ENCODE measurements at places on chromosomes 1 and 21.

- no peak for DNase-seq
These were observed 77.3 kb upstream of the AKT3 start for GRCh38 chr1:243927381-243927780.

- no peak for DNase-seq
These were observed 10.8 kb upstream of the TMEM52 start for GRCh38 chr1:1929639-1930545.

- DNase-seq: no peak
These were observed 9.5 kb upstream of the SLFNL1 start for GRCh38 chr1:41030872-41031616.

- no peak for DNase-seq
These were observed 85.8 kb downstream of the RGS21 start for GRCh38 chr1:192402571-192402970.

GRCh38 chr1:102879439-102879993 is 228.8 kb downstream of the COL11A1 start:
- DNase-seq: peak; percentile 83

- no peak for DNase-seq
These were observed 25.2 kb downstream of the KIFAP3 start for GRCh38 chr1:170049176-170049800.

GRCh38 chr1:94514095-94514727 is 27.3 kb downstream of the F3 start:
- DNase-seq: no peak

DNA sequence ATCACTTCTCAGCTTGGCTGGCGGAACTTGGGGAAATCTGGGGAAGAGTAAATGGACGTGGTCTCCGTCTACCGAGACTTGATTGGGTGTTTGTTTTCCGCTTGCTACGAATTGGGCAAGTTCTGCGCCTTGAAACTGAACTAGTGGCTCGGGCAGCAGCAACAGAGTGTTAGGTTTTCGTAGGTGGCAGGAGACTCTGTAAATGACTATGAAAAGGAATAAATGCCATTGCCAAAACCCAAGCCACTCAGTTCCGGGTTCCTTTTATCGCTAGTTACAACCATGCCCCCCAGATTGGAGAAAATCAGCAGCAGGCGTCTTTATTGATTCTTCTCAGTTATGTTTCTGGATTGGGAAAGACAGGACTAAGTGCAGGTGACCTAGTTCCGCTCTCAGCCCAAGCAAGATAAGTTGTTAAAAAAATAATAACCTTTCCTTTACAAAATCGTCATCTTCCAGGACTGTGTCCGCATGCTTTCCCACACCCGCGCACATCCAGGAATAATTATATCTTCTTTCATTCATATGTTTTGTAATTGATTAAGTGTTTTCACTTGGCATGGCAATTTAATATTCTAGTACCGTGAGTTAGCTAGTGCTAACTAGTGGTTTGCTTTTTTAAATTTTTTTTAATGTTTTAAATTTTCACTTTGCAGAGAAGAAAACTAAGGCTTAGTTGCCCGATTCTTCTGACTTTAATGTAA is 3.4 kb downstream of the LHX9 start:
- DNase-seq: no peak

- no peak for DNase-seq
These were observed 102.2 kb downstream of the CASZ1 start for GRCh38 chr1:10694274-10694632.

DNA sequence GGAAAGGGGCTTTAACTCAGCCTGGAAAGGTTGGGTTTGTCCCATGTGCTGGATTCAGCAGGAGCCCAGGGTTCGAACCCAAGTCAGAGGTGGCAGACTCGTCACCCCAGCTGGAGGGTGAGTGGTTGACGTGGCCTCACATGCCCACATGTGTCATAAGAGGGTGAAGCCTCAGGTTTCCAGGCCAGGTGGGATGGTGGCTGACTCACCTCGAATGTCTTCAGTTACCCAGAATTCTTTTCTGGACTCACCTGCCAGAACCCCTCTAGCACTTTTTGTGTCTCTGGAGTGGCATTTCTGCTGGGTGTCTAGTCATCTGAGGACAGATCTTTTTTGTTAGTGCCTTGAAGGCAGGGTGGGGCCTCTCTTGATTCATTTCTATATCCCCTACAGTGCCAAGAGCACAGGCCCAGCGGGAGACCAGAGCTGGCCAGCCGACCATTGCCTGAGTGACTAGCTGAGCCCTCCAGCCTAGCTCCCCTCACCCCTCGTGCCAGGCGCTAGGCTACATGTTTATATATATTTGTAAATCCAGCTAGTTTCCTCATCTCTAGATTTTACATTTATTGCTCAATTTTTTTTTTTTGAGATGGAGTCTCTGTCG is 28.1 kb downstream of the IL6R start:
- peak; percentile 12 for DNase-seq

DNA sequence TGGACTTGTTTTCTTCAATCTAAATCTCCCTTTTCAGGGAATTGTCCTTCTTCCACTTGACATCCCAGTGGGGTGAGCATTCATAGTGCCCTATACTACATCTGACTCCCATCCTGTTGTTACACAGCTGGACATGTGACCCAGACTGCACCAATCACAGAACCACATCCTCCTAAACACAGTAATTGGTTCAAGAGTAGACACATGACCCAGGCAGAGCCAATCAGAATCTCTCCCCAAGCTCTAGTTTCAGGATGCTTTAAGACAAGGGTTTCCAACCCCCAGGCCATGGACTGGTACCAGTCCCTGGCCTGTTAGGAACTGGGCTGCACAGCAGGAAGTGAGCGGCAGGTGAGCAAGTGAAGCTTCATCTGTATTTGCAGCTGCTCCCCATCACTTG is 5.6 kb upstream of the DDOST start:
- DNase-seq: no peak

- peak; percentile 88 for DNase-seq
These were observed 6.3 kb upstream of the TNNT2 start for GRCh38 chr1:201383647-201384405.

DNA sequence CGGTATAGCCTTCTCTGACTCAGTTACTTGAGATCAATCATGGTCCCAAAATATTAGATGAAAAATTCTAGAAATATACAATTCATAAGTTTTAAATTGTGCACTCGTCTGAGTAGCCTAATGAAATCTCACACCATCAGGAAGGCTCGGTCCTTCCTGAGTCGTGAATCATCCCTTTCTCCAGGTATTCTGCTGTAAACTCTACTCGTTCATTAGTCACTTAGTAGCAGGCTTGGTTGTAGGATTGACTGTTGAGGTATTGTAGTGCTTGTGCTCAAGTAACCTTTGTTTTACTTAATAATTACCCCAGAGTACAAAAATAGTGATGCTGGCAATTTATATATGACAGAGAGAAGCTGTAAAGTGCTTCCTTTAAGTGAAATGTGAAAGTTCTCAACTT is 238.7 kb downstream of the OLFM3 start:
- no peak for DNase-seq

DNA sequence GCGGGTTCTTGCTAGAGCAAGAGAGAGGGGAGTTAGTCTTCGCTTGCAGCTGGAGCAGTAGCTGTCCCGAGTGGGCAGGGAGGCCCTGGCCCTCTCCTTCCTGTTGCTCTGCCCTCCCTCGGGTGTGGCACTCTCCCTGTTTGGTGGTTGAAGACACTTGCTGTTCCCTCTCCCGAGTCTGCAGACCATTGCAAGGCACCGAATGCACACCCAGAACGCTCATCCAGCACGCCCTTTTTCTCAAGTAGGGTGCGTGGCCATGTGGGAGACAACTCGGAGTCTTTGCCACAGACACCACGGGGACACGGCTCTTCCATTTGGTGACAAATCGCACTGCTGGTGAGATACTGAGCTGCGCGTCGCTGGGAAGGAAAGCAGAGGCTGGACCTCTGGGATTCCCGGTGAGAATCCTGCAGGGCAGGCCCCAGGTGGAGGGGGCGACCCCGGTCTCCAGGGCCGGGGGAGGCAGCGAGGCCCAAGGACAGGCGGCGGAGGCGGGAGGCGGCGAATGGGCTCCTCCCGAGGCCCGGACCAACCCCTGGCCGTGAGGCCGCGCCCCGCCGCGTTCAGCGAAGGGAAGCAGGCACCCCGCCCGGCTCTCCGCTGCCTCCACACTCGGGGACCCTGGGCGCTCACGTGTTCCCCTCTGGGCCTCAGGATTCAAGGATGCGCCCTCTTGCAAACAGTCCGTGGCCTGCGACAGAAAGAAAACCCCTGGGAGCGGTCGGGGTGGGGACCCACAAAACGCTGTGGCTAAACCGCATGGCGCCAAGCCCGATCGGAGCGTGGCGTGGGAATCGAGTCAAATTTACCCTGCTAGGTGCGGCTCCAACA is 10.4 kb upstream of the TMEM200B start:
- no peak for DNase-seq

GRCh38 chr21:36587388-36587787 is 107.5 kb upstream of the CLDN14 start:
- no peak for DNase-seq

- DNase-seq: no peak
These were observed 65.5 kb downstream of the RNF187 start for GRCh38 chr1:228552596-228553176.

DNA sequence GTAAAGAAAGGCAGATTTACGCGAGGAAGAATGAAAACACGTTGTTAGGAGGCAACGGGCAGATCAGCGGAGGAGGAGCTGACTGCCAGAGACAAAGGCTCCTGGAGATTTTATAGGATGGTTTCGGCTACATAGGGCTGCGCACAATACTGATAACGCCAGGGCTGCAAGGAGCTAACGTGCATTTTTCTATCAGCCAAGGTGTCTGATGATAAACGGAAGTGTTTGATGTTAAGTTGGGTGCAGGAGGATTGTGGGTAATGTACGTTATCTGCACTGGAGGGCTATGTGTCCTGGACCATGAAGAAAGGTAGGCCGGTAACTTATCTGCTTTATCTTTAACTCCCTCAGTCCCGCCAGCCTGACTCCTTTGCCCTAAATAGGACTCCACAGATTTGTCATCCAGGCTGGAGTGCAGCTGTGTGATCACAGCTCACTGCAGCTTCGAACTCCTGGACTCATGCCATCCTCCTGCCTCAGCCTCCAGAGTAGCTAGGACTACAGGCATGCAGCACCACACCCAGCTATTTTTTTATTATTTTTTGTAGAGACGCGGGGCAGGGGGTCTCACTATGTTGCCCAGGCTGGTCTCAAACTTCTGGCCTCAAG is 29.6 kb downstream of the SETD4 start:
- peak; percentile 38 for DNase-seq

- no peak for DNase-seq
These were observed 72.9 kb upstream of the CDC42BPA start for GRCh38 chr1:227391211-227391610.

DNA sequence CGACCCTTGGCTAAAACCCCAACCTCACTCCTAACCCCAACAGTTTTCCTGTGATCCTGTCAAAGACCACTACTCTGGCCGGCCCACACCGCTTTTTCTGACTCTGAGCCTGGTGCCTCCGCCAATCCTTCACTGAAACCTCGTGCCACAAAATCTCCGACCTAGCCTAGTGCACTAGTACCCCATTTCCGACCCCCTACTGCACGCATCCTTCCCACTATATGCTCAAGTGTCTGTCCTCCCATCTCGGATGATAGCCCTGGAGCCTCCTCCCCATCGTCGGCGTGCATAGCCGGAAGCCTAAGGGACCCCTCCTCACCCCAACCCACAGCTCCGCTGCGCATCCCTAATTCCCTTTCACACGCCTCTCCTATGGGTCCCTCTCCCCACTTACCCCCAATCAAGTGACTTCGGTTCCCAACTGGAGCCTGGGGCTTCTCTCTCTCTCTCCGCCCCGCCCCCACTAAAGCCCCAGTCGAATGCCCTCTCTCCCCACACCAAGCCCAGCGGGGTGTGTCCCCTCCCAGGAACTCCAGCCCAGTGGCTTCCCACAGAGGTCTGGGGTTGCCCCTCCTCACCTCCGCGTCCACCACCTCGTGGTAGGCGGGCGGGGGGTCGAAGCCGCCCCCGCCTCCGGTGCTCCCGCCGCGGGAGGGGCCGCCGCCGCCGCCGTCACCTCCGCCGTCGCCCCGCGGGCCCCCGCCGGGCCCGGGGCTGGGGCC is 791 bp downstream of the USP24 start:
- DNase-seq: no peak

DNA sequence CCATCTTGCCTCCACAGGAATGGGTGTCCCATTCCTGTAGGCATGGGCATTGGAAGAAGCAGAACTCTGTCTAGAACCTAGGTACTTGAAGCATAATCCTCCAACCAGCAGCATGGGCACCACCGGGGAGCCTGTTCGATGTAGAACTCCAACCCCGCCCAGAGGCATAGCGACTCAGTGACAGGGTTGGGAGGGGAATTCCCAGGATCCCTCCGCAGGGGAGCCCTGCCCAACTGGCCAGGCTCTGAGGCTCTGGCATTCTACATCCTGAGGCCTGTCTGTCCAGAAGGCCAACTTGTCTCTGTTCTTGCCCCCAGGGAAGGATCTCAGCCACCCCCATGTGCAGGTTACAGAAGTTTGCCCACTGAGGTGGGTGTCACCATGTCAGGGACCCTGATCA is 38.2 kb downstream of the CACNA1S start:
- DNase-seq: no peak

DNA sequence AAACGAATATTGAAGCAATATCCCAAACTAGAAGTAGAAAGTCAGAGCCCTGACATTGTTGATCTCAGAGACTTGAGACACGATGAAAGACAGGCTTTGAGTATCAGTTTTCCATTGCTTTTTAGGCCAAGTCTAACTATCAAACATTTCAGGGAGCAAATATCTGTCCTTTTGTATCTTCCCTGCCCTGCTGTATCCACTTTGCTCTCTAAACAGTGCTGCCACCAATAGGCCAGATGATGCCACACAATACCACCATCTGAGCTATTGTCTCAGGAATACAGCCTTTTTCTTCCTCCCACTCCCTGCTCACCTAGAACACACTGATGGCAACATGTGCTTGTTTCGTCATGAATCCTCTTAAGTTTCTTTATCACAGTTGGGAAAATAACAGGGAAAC is 62.6 kb upstream of the SPAG17 start:
- peak; percentile 18 for DNase-seq

GRCh38 chr1:109705411-109705810 is 6.6 kb upstream of the GSTM5 start:
- no peak for DNase-seq

- peak; percentile 27 for DNase-seq
These were observed 7.7 kb downstream of the PDZK1IP1 start for GRCh38 chr1:47181955-47182675.

GRCh38 chr1:91674107-91674506 is 173.5 kb downstream of the CDC7 start:
- no peak for DNase-seq

GRCh38 chr1:67916140-67916886 is 83.0 kb upstream of the GNG12 start:
- no peak for DNase-seq

DNA sequence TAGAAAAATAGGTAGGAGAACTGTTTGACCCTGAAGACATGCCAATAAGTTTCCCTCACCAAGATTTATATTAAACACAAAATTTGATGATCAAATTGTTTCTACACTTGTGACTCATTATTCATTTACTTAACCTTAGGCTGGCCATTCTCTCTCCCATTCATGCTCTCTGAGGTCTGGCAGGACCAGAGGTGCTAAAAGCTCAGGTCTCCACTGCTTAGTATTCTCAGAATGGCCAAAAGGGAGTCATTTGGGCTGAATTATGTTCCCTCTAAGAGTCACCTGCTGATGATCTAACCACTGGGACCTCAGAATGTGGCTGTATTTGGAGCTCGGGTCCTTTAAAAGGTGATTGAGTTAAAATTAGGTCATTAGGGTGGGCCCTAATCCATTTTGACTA is 47.1 kb upstream of the ATP1B1 start:
- no peak for DNase-seq
